ENCODE measurements at places on chromosomes 12 and 14.

GRCh38 chr12:38538319-38538718 lies 221.7 kb downstream of the ALG10B start:
- DNase-seq, result no peak

- no peak for DNase-seq
Observed at GRCh38 chr12:45200491-45201043, 15.3 kb upstream of the ANO6 start.

- DNase-seq, result no peak
Observed at GRCh38 chr12:54660320-54660962, 12.3 kb upstream of the DCD start.

GRCh38 chr12:57548488-57548887 lies 1.4 kb upstream of the KIF5A start:
- no peak for DNase-seq

- no peak for DNase-seq
Observed at GRCh38 chr14:34522496-34522895, 17.0 kb downstream of the EAPP start.

- no peak for DNase-seq
Observed at GRCh38 chr12:94126067-94126466, 22.3 kb upstream of the PLXNC1 start.

Data from right cardiac atrium (tissue), 5 donors.